ENCODE measurements at places on chromosomes 13 and 19.

DNA sequence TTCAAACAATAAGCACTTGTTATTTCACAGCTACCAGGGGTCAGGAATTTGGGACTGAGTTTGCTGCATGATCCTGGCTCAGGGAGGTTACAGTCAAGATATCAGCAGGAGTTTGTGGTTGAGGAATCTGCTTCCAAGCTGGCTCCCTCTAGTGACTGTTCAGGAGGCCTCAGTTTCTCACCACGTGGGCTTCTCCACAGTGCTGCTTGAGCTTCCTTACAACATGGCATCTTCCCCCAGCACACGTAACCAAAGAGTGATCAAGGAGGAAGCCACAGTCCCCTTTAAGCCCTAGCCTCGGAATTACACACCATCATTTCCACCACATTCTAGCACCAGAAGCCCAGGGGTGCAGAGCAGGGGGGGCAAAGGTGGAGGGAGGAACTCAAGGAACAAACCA lies 28.8 kb downstream of the CELF5 start:
- no peak for DNase-seq

- DNase-seq: no peak
Observed at GRCh38 chr13:75216038-75216437, 265.9 kb downstream of the TBC1D4 start.

GRCh38 chr13:95137096-95137495 lies 164.2 kb downstream of the ABCC4 start:
- no peak for DNase-seq

- DNase-seq: no peak
Observed at GRCh38 chr19:7987114-7987768, 18.2 kb downstream of the ELAVL1 start.

- peak; percentile 18 for DNase-seq
Observed at GRCh38 chr13:29162638-29163235, 342.6 kb downstream of the MTUS2 start.

GRCh38 chr19:45472563-45473366 lies 5.0 kb downstream of the FOSB start:
- DNase-seq: no peak

Measured in GM04504 (cell line).